ENCODE measurements at places on chromosomes 12 and 14.
A peak's percentile ranks its signal among the peaks of the same experiment; 100 is the strongest.

DNA sequence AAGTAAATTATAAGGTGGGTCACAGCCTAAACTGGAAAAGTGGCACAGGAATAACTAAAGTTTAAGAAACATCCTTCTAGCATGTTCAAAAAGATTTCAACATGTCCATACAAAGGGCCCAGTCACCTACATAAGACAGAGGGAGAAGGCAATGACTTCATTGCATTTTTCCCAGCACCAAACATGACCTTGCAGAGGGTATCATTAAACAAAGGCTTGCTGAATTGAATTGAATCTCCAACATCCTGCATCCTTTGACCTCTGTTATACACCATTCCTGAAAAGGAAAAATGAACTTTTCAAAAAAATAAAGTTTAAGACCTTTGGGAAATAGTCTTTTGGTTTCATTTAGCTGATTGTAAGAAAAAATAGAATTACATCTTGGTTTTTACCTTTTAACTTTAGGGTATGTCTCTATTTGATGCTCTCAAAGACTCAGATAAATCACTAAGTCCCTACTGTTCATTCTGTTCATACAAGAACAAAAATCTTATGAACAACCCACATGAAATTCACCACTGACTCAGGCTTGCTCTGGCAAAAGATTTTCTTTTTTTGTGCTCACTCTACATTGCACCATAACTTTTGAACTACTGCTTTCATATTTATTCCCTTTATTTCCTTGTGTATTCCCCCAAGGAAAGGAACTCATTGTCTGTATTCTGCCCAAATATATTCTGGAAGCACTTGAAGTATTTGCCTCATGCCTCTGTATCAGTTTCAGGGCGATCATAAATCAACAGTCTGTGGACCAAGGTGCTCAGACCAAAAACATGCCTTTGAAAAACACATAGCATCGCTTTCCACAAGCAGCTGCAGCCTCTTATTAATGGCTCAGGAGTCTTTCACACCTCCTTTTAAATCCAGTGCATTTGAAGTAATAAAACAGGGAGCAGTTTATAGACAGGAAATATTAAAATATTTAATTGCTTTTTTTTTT, 121.7 kb downstream of the DUSP6 start:
- peak; percentile 14 for DNase-seq
- no peaks in the 10 kb centered on the region for H3K27me3 ChIP-seq
- H3K36me3 ChIP-seq = peaks cover 7% of the 10 kb centered on the region
- H3K4me3 ChIP-seq = no peak overlapping the region
- H3K27ac ChIP-seq = peak overlapping the region; percentile 41
- peaks cover 73% of the 10 kb centered on the region for H3K4me1 ChIP-seq

GRCh38 chr14:61894452-61895077, 132.3 kb downstream of the SNAPC1 start:
- no peak overlapping the region for H3K4me3 ChIP-seq
- DNase-seq = peak; percentile 75
- H3K4me1 ChIP-seq = peaks cover 5% of the 10 kb centered on the region
- H3K27ac ChIP-seq = no peak overlapping the region
- H3K27me3 ChIP-seq = peaks cover 3% of the 10 kb centered on the region

- DNase-seq = no peak
- peaks cover 23% of the 10 kb centered on the region for H3K4me1 ChIP-seq
- H3K27ac ChIP-seq = no peak overlapping the region
- H3K36me3 ChIP-seq = peaks cover 30% of the 10 kb centered on the region
- H3K4me3 ChIP-seq = no peak overlapping the region
- peaks cover 6% of the 10 kb centered on the region for H3K27me3 ChIP-seq
Observed at GRCh38 chr12:131948166-131948712, 1.5 kb upstream of the EP400 start.

GRCh38 chr14:100551056-100551455, 36.2 kb downstream of the BEGAIN start:
- DNase-seq = no peak
- H3K27ac ChIP-seq = no peak overlapping the region
- H3K36me3 ChIP-seq = no peaks in the 10 kb centered on the region
- peaks cover 18% of the 10 kb centered on the region for H3K27me3 ChIP-seq

GRCh38 chr14:101174522-101174838, 271.0 kb upstream of the RTL1 start:
- no peak overlapping the region for H3K27ac ChIP-seq
- peaks cover 27% of the 10 kb centered on the region for H3K4me1 ChIP-seq
- H3K27me3 ChIP-seq = peaks cover 7% of the 10 kb centered on the region

- no peak for DNase-seq
- H3K27me3 ChIP-seq = no peaks in the 10 kb centered on the region
- H3K36me3 ChIP-seq = peaks cover 32% of the 10 kb centered on the region
- H3K4me3 ChIP-seq = no peak overlapping the region
- H3K4me1 ChIP-seq = no peaks in the 10 kb centered on the region
Observed at GRCh38 chr12:15904378-15904920, 6.7 kb upstream of the DERA start.

DNA sequence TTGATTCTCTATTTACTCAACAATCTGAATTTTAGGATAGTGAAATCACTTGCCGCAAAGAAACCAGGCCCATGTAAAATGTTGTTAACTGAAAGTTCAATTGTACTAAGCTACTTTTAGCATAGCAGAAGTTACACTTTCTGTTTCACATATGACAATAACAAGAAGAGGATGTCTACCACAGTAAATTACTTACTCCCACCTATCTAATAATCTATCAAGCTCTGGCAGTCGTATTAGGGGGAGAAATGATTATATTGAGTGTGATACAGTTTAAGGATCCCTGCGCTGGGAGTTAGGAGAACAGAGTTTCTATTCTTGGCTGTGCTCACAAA, 66.5 kb upstream of the CAND1 start:
- no peak for DNase-seq
- no peak overlapping the region for H3K27ac ChIP-seq
- H3K4me1 ChIP-seq = peaks cover 7% of the 10 kb centered on the region
- no peak overlapping the region for H3K4me3 ChIP-seq

DNA sequence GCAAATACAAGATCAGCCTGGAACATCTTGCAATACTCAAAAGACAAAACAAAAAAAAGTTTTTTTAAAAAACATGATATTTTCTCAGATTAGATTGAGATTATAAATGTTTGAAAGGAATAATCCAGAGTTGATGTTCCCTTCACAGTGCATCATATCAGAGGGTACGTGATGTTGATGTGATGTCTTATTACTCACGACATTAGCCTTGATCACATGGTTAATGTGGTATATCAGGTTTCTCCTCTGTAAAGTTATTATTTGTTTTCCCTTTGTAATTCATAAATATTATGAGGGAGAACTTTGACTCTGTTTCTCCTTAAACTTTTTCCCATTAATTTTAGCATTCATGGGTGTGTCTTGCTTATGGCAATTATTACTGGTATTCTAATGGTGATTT, 26.6 kb downstream of the LIMA1 start:
- no peaks in the 10 kb centered on the region for H3K36me3 ChIP-seq
- H3K4me1 ChIP-seq = peaks cover 13% of the 10 kb centered on the region
- DNase-seq = no peak
- H3K27me3 ChIP-seq = no peaks in the 10 kb centered on the region
- no peak overlapping the region for H3K27ac ChIP-seq

GRCh38 chr14:30507209-30507608, 51.7 kb upstream of the G2E3 start:
- no peak overlapping the region for H3K27ac ChIP-seq
- no peaks in the 10 kb centered on the region for H3K36me3 ChIP-seq
- no peak overlapping the region for H3K4me3 ChIP-seq
- DNase-seq = no peak
- H3K4me1 ChIP-seq = no peaks in the 10 kb centered on the region

- H3K4me1 ChIP-seq = peaks cover 32% of the 10 kb centered on the region
- H3K4me3 ChIP-seq = no peak overlapping the region
- no peak for DNase-seq
- peak overlapping the region; percentile 39 for H3K27ac ChIP-seq
- peaks cover 1% of the 10 kb centered on the region for H3K27me3 ChIP-seq
Observed at GRCh38 chr12:92193063-92193462, 47.4 kb upstream of the BTG1 start.

GRCh38 chr12:2061402-2061801, 8.6 kb downstream of the CACNA1C start:
- no peak for DNase-seq
- no peak overlapping the region for H3K27ac ChIP-seq
- peaks cover 53% of the 10 kb centered on the region for H3K27me3 ChIP-seq
- H3K4me3 ChIP-seq = no peak overlapping the region

GRCh38 chr12:126734710-126735109, 1532.3 kb upstream of the TMEM132C start:
- no peak for DNase-seq
- H3K4me1 ChIP-seq = no peaks in the 10 kb centered on the region
- no peak overlapping the region for H3K4me3 ChIP-seq
- H3K36me3 ChIP-seq = no peaks in the 10 kb centered on the region
- no peak overlapping the region for H3K27ac ChIP-seq

DNA sequence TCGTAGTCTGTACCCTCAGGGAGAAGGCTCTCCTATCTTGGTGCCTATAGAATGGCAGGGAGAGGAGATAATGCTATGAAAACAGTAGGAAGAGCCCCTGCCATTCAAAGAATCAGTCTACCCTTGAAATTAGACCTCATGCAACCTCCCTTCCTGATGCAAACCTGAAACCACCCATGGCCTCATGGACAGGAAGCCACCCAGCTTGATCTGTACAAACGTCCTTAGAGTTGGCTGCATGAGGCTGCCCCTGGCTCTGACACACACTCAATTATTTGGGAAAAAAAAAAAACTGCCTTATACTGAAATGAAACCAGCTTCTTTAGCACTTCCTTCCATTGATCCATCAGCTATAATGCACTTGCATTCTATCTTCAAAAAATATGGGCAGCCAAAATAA, 116.6 kb upstream of the BCL2L14 start:
- no peak overlapping the region for H3K27ac ChIP-seq
- peaks cover 33% of the 10 kb centered on the region for H3K27me3 ChIP-seq
- H3K4me3 ChIP-seq = no peak overlapping the region
- H3K4me1 ChIP-seq = peaks cover 19% of the 10 kb centered on the region

DNA sequence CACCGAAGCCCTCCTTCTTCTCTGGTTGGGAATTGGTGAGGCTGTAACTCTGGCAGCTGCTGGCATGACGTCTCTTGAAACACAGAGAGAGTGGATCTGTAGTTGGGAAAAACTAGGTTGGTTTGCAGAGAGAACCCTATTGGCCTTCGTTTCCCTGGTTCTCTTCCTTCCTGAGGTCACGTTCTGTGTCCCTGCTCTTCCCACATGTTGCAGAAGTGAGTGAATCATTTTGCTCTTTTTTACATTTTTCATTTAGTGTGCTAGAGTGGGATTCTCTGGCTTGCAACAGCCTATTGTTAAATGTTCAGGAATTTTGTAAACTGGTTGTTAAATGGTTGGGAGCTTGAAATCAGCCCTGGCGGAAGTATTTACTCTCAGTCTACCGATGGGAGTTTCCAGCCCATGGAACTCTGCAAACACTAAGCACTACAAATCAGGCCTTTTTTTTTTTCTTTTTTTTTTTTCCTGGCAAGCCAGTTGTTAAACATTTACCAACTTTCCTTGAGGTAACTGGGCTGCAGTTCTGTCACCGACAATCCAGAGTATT, 26.8 kb upstream of the CKAP4 start:
- H3K4me1 ChIP-seq = peaks cover 14% of the 10 kb centered on the region
- H3K27me3 ChIP-seq = peaks cover 11% of the 10 kb centered on the region
- H3K4me3 ChIP-seq = no peak overlapping the region
- H3K36me3 ChIP-seq = no peaks in the 10 kb centered on the region

DNA sequence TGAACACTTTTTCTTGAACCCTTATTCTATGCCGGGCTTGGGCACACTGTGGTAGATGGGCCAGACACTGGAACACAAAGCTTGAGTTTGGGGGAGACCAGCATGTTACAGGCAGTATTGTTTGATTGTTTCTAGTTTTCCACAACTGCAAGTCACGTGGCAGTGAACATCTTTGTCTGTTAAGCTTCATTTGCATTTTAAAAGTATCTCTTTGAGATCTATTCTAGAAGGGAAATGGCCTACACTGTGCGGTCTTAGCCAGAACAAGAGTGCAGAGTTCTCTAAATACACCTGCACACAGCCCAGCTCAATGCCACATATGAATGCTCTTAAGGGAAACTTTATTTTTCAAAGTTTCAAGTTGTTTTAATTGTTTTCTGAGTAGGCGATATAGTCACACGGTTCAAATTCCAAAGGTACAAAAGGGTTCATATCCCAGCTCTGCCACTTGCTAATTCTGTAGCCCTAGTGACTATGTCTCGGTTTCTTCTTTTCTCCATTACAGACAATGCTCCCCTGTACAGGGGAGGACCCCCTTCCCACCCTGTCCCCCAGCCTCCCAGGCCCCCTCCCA, 24.9 kb downstream of the RIN3 start:
- H3K27me3 ChIP-seq = peaks cover 4% of the 10 kb centered on the region
- no peak overlapping the region for H3K27ac ChIP-seq
- no peaks in the 10 kb centered on the region for H3K36me3 ChIP-seq

GRCh38 chr12:119328111-119328510, 6.4 kb upstream of the CCDC60 start:
- H3K4me3 ChIP-seq = no peak overlapping the region
- DNase-seq = peak; percentile 22
- no peaks in the 10 kb centered on the region for H3K36me3 ChIP-seq
- no peak overlapping the region for H3K27ac ChIP-seq
- peaks cover 13% of the 10 kb centered on the region for H3K27me3 ChIP-seq

DNA sequence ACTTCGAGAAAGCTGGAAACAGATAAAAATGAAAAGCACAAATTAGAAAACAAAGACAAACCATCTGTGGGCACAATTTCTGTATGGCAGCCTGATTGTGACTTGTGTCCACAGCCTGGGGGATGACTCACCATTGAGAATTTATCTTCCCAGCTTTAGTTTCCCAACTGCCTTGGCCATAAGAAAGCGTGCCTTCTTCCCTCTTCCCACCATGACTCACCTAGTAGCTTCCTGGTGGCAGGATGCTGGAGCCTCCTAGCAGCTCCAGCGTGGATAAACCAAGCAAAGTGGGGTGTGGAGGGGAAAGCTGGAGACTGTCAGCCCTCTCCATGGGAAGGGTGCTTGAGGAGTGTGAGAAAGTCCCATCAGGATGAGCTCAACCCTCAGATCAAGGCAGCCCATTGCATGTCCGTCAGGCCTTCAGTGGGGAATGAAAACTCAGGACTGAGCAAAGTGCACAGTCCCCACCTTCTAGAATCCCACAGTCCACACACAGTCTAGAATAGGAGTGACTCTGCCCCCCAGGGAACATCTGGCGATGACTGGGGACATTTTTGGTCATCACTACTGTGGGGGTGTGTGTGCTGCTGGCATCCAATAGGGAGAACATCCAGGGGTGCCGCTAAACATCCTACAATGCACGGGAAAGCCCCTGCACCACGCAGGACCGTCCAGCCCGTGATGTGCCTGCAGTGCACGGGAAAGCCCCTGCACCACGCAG, 22.4 kb upstream of the SERPINA6 start:
- no peak for DNase-seq
- H3K4me1 ChIP-seq = no peaks in the 10 kb centered on the region
- H3K36me3 ChIP-seq = no peaks in the 10 kb centered on the region

GRCh38 chr12:5840944-5841343, 104.1 kb downstream of the ANO2 start:
- no peak overlapping the region for H3K27ac ChIP-seq
- H3K4me1 ChIP-seq = no peaks in the 10 kb centered on the region
- H3K27me3 ChIP-seq = peaks cover 20% of the 10 kb centered on the region
- H3K36me3 ChIP-seq = no peaks in the 10 kb centered on the region

- H3K27me3 ChIP-seq = no peaks in the 10 kb centered on the region
- peaks cover 5% of the 10 kb centered on the region for H3K4me1 ChIP-seq
- DNase-seq = no peak
- H3K36me3 ChIP-seq = peaks cover 32% of the 10 kb centered on the region
- no peak overlapping the region for H3K4me3 ChIP-seq
- no peak overlapping the region for H3K27ac ChIP-seq
Observed at GRCh38 chr12:42421844-42422779, 96.1 kb downstream of the PPHLN1 start.
